ENCODE measurements at places on chromosomes 1 and 21.

DNA sequence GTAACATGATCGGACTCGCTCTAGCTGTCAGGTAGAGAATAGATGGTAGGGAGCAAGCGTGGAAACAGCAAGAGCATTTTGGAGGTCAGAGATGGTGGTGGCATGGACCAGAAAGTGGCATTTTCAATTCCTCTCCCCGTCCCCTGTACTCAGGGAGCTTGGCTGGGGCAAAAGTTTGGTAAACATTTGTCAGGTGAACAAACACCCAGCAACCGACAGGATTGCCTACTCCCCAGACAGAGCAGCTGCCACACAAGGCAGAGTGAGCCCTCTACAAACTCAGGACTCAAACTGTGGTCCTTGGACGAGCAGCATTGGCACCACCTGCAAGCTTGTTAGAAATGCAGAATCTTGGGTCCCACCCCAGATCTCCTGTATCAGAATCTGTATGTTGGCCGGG lies 14.3 kb downstream of the PTAFR start:
- no peak for DNase-seq

DNA sequence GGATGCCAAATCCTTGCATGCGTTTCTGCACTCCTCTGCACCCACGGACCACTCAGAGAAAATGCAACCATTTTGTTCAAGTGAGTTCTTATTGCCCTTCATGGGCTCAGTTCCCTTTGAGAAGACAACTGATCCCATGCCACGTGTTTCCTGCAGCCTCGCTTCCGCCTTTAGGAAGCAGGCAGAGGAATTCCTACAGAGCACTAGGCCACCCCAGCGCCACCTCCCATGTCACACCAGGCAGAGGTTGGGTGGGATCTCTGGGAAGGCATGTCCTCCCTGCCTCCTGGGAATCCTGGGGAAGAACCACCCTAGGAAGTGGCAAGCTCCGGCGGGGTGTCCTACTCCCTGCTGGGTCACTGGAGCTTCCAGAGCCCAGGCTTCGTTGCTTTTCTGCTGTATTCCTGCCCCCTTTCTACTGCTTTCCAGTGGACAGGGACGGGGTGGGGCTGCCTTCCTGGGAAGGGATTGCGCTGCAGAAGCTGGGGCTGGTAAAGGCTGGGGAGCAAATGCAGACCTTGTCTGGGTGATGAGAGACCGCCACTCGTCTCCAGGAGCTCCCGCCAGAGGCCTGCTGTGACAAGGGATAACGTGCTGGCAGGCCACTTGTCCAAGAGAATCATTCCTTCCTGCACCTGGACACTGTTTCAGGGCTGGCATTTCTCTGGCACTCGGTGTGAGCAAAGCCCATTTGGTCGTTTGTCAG lies 478.2 kb upstream of the VAMP3 start:
- DNase-seq: no peak

DNA sequence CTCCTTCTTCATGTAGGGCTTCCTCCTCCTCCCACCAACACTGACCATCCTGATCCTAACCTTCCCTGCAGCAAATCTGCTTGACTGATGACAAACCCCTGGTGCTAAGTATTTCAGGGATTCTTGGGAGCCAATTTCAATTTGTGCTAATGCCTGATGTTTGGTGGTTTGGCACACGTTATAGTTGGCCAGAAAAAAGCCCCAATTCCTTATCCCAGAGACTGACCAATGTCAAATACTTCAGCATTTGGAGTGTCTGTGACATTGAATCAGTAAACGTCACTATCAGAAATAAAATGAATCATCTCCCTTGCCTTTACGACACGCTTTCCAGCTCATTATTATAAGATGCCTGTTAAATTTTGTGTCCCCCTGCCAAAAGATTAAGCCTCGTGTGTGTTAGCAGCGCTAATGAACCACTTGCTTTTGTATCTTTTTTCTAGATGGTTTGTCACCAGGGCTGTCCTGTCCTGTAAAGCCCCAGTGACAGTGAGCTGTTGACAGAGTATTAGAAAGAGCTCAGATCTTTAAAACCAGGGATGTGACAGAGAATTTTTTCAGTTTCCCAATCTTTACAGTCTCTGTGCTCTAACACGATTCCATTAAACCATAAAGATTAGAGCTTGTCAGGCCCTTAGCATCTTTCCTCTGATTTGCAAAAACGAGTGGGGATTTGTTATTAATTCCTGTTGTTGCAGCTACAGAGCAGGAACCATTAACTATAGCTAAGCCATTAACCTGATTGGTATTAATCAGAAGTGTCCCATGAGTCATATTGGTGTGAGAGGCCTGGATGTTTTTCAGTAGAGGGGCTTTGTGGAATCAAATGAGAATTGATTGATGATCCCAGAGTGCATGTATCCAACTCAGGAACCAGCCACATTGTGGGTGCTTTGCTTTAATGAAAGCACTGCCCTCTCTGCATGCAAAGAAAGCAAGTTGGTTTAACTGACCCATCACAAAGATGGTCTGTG lies 665.1 kb upstream of the PLXNA2 start:
- no peak for DNase-seq

GRCh38 chr1:107142140-107142542 lies 1.3 kb downstream of the NTNG1 start:
- no peak for DNase-seq

GRCh38 chr1:101365878-101366277 lies 129.1 kb downstream of the S1PR1 start:
- DNase-seq: no peak

GRCh38 chr1:200058341-200058740 lies 30.8 kb downstream of the NR5A2 start:
- no peak for DNase-seq

GRCh38 chr1:154808261-154808908 lies 61.7 kb downstream of the KCNN3 start:
- no peak for DNase-seq

DNA sequence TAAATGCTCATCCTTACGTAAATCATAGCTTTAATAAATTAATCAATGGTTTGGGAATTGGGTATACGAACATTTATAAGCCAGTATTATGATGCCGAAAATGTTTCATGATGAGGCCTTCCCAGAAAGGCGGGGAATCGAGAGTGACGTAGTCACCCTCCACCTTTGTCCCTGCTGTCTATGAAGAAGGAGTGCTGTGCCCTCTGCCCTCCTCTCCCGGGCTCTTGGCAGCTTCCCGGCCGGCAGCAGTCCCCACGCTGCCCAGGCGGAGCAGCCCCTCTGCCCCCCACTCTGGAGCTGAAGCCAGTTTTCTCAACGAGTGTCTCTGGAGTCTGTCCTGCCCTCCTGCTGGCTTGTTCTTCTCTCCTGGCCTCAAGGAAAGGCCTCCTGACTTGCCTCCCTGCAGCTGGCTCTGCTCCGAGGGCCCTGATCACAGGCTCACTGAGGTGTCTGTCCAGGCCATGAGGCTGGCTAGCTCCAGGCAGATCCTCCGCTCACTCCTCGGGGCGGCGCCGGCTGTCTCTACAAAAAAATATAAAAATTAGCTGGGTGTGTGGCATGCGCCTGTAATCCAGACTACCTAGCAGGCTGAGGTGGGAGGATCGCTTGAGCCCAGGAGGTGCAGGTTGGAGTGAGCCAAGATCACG lies 150.7 kb upstream of the COL6A1 start:
- DNase-seq: peak; percentile 54

- DNase-seq: peak; percentile 66
Measured at GRCh38 chr1:16242556-16243214, 5.7 kb upstream of the CPLANE2 start.

DNA sequence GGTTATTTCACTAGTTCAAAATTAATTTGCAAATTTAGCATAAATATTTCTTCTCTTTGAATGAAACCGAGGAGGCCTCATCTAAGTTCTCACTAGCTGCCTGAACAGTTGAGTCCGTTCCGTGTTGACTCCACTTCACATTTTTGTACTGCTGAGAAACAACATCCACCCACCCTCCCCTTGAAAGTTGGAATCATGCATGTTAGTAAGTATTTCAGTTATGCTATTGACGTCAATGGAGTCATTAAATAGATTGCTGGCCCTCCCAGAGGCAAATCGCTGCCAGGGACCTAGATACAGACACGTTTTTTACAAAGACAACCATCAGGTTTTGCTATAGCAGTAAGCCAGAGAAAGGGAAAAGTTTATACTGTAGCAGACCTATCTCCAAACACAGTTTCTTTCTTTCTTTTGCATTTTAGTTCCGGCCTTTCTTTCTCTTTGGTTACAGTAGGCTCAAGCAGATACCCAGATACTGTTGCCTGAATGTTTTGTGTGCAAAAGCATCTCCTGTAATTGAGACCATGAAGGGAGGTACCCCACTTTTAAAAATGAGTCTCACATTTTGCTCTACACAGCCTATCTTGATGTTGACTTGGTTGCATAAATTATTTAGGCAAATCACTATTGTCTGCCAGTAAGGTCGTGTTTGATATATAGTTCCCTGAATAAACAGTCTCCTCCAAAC lies 262.6 kb upstream of the SGIP1 start:
- no peak for DNase-seq

DNA sequence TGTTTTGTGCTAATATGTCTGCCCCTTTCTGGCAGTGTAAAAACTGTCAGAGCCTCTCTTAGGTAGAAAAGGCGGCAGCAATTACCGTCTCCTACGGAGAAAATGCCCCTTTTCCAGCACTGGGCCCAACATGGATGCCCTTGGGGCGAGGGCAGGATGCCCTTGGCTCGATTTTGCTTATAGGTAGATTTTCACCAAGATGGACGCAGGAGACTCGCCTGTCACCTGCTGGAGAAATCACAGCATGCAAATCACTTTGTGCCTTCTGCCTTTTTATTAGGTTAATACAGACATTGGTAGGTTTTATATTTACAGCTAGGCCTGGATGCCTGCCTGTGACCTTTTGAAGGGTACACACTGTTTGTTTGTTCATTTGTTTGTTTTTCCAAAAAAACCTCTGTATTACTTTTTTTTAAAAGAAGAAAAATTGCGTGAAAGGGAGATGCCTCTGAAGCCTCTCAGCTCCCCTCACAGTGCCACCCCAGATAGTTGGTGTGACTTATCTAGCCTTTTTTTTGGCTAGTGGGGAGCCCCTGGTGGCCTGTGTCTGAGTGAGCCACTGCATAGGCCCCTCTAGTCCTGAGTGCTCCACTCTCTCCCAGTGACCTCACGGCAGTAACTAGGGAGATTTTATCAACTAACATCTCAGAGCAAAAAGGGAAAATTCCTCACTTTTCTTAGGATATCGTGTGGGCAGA lies 2.5 kb downstream of the ATP1B1 start:
- no peak for DNase-seq

- DNase-seq: no peak
Measured at GRCh38 chr1:94636624-94637023, 95.1 kb upstream of the F3 start.

GRCh38 chr1:8004803-8005573 lies 21.1 kb downstream of the ERRFI1 start:
- DNase-seq: no peak

- DNase-seq: no peak
Measured at GRCh38 chr1:207644166-207644851, 624 bp upstream of the CR1L start.

DNA sequence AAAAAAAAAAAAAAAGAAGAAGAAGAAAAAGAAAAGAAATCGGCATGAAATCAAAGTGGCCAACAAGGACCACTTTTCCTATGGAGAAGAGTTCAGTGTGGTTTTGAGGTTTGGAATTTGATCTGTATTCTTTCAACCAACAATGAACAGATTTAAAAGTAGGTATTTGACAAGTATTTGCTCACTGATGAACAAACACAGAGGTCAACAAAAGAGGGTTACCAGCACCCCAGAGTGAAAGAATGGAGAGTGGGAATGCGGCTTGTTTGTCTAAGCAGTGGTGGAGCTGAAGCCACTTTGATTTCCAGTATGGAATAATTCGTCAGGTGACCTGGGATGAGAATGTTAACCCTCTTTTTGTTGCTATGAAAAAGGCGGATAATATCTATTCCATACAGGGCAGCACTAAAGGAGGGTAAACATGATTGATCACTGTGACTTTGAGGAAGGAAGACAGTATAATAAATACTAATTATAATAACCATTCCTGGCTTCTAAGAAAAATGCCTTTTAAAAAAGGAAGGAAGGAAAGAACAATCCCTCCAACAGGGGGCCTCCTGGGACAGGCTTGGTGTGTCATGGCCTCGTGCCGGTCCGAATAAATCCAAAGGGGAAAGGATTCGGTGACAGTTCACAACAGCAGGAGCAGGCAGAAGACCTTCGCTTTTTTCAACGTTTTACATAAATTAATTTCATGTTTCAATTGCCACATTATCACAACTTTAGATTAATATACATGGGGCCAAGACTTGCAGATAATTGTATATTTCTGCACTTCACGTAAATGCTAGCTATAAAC lies 37.2 kb upstream of the SIM2 start:
- DNase-seq: no peak

- DNase-seq: no peak
Measured at GRCh38 chr1:223540485-223541106, 124.9 kb downstream of the CAPN8 start.

GRCh38 chr1:171730052-171730451 lies 11.8 kb downstream of the VAMP4 start:
- DNase-seq: no peak

DNA sequence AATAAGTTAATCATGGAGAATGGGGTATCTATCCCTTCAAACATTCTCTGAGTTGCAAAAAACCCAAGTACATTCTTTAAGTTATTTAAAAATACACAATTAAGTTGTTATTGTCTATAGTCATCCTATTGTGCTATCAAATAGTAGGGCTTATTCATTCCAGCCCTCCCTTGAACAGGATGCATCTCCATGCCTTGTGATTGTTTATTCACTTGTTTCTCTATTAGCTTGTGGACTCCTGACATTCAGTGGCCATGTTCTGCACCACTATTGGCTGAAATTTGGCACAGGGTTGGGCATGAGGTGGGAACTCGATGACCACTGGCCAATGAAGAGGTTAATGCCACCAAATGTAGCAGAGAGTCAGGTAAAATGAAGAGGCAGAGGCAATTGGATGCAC lies 272.8 kb downstream of the TNR start:
- DNase-seq: no peak

DNA sequence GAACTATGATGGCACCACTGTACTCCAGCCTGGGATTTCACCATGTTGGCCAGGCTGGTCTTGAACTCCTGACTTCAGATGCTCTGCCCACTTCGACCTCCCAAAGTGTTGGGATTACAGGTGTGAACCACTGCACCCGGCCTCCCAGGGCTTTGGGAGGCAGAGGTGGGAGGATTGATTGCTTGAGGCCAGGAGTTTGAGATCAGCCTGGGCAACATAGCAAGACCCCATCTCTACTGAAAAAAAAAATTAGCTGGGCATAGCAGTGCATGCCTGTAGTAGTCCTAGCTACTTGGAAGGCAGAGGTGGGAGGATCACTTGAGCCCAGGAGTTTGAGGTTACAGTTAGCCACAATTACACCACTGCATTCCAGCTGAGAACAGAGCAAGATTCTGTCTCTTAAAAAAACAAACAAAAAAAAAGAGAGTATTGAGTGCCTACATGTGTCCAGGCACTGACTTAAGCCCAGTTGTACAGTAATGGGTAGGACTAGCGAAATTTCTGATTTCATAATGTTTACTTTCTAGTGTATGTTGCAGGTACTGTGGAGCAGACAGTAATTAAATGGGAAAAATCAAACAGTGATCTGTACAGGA lies 4.2 kb downstream of the MANEAL start:
- DNase-seq: no peak

Measured in chondrocyte (in vitro differentiated cells).